Activated CD8-positive, alpha-beta T cell treated with anti-CD3 and anti-CD28 coated beads for 36 hours (primary cell): ENCODE measurements at places on chromosomes 4 and X.

- H3K36me3 ChIP-seq = no peaks in the 10 kb centered on the region
- no peaks in the 10 kb centered on the region for H3K4me1 ChIP-seq
- H3K27me3 ChIP-seq = peaks cover 6% of the 10 kb centered on the region
- no peak overlapping the region for H3K4me3 ChIP-seq
- no peak for DNase-seq
Observed at GRCh38 chr4:74005528-74005927, 7.1 kb upstream of the CXCL5 start.

DNA sequence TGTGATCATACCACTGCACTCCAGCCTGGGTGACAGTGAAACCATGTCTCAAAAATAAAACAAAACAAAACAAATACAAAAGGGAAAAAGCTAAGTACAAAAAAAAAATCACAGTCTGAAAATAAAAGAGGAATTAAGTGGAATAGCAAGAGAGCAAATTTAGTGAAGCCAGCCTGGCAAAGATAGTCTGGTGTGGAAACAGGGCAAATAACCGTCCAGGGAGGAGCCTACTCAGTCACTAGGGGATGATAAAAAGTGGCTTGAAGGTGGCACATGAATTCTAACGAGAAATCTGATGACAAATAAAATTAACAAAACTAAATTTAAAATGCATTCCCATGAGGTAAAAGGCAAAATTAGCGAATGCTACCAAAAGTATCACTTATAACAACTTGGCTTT, 8.2 kb downstream of the PDGFC start:
- H3K36me3 ChIP-seq = no peaks in the 10 kb centered on the region
- H3K27me3 ChIP-seq = peaks cover 11% of the 10 kb centered on the region
- no peak overlapping the region for H3K27ac ChIP-seq
- no peaks in the 10 kb centered on the region for H3K4me1 ChIP-seq
- no peak for DNase-seq
- no peak overlapping the region for H3K4me3 ChIP-seq

- DNase-seq = no peak
- H3K27ac ChIP-seq = no peak overlapping the region
- no peaks in the 10 kb centered on the region for H3K36me3 ChIP-seq
- H3K27me3 ChIP-seq = peaks cover 11% of the 10 kb centered on the region
Observed at GRCh38 chrX:10177601-10178000, 20.8 kb downstream of the CLCN4 start.

- H3K4me3 ChIP-seq = no peak overlapping the region
- no peaks in the 10 kb centered on the region for H3K4me1 ChIP-seq
- no peak overlapping the region for H3K27ac ChIP-seq
- DNase-seq = no peak
- no peaks in the 10 kb centered on the region for H3K27me3 ChIP-seq
Observed at GRCh38 chrX:2327423-2327822, 173.4 kb downstream of the DHRSX start.
